ENCODE measurements at places on chromosomes 16 and 17.

DNA sequence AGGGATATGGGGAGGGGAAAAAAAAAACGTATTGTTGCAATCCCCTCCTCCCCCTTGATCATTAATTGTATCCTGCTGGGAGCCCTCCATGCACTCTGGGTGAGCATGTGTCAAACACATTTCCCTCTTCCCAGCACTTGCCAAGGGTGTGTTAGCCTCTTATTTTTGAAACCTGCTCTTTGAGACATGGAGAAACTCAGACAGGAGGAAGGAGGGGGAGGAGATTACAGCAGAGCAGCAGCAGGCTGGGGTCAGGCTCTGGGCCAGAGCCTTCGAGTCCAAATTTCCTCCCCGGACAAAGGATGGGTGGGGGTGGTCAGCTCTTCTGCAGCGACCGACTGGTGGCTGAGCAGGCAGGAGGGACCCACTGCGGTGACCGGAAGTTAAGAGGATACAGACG is 64.7 kb downstream of the SOX9 start:
- DNase-seq = no peak
- H3K27ac ChIP-seq = no peak overlapping the region
- H3K4me1 ChIP-seq = no peaks in the 10 kb centered on the region

DNA sequence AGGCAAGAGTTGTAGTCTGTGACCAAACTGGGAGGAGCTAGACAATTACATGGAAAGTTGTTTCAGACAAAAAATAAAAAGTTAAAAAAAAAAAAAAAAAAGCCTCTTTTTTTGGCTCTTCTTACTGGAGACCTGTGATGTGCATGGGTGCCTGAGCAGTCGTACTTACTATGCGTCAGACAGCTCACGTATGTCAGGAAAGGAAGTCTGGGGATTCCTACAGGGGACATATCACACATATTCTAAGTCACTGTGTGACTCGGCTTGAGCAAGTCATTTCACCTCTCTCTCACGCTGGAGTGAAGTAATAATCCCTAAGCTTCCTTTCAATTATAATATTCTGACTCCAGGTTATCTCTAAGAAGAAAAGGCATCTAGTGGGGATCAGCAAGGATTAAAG is 6.0 kb downstream of the SLFN14 start:
- no peak overlapping the region for H3K27ac ChIP-seq
- H3K27me3 ChIP-seq = no peaks in the 10 kb centered on the region
- H3K36me3 ChIP-seq = no peaks in the 10 kb centered on the region
- H3K4me1 ChIP-seq = no peaks in the 10 kb centered on the region
- no peak overlapping the region for H3K4me3 ChIP-seq

DNA sequence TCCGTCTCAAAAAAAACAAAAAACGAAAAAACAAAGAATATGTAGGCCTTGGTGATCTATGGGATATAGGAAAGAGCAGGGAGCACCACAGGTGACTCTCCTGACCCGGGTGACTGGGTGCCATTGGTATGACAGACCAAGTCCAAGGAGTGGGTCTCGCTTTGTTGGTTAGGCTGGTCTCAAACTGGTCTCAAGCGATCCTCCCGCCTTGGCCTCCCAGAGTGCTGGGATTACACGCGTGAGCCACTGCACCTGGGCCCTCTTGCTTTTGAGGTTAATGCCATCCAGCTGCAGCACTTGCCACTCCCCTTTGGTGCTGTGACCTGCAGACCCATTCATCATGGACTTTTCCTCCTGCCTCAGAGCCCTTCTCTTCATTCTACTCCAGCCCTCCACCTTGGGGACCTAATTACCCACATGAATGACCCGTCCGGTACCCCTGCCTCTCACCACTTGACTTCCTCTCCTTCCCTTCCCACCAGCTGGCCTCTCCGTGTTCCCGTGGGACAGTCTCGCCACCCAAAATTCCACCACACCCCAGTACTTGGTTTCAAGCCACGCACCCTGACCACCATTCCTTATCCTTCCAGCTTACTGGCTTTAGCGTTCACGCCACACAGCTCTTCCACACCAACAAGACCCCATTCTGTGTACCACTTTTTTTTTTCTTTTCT is 3.2 kb upstream of the UBE2G1 start:
- H3K27ac ChIP-seq = no peak overlapping the region
- no peaks in the 10 kb centered on the region for H3K36me3 ChIP-seq
- H3K27me3 ChIP-seq = no peaks in the 10 kb centered on the region
- no peaks in the 10 kb centered on the region for H3K4me1 ChIP-seq
- no peak overlapping the region for H3K4me3 ChIP-seq

GRCh38 chr16:84119368-84119767 is 2.6 kb upstream of the MBTPS1 start:
- DNase-seq = no peak
- no peaks in the 10 kb centered on the region for H3K36me3 ChIP-seq

DNA sequence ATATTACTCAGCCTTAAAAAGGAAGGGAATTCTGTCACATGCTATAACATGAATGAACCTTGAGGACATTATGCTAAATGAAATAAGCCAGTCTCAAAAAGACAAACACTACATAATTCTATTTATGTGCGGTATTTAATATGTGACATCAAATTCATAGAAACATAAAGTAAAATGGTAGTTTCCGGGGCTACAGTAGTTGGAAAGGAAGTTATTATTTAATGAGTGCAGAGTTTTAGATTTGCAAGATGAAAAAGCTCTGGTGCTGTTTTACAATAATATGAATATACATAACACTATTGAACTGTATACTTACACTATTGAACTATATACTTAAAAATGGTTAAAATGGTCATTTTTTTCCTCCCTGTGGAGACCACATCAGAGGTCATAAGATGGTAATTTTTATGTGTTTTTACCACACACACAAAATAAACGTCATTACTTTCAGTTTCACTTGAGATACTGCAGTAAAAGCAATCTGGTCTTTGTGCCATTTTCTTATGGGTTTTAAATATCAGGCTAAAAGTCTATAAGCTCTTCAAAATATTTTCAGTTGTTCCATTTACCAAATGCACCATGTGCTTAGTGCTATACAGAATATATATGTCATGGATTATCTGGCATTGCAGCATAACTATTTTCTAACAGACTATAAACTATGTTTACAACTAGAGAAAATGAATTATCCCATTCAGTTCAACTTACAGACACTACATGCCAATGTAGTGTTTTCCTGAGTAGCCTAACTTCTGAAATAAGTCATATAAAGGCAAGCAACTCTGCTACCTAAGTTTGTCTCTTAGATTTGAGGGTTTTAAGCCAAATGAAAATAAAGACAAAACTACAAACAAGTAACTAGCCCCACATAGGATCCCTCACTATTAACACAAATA is 90.9 kb downstream of the SPAG9 start:
- no peaks in the 10 kb centered on the region for H3K4me1 ChIP-seq
- H3K36me3 ChIP-seq = no peaks in the 10 kb centered on the region
- H3K27ac ChIP-seq = peak overlapping the region; percentile 60
- no peak for DNase-seq
- no peak overlapping the region for H3K4me3 ChIP-seq

- no peaks in the 10 kb centered on the region for H3K36me3 ChIP-seq
- no peak overlapping the region for H3K4me3 ChIP-seq
- H3K27me3 ChIP-seq = no peaks in the 10 kb centered on the region
- no peak overlapping the region for H3K27ac ChIP-seq
- DNase-seq = peak; percentile 56
Measured at GRCh38 chr16:71542377-71542776, 16.2 kb downstream of the CHST4 start.

- no peak overlapping the region for H3K27ac ChIP-seq
- peaks cover 28% of the 10 kb centered on the region for H3K4me1 ChIP-seq
- H3K4me3 ChIP-seq = no peak overlapping the region
- H3K36me3 ChIP-seq = peaks cover 2% of the 10 kb centered on the region
- no peaks in the 10 kb centered on the region for H3K27me3 ChIP-seq
- no peak for DNase-seq
Measured at GRCh38 chr16:85911251-85911930, 12.4 kb downstream of the IRF8 start.

- peaks cover 48% of the 10 kb centered on the region for H3K4me1 ChIP-seq
- no peaks in the 10 kb centered on the region for H3K36me3 ChIP-seq
- no peak for DNase-seq
Measured at GRCh38 chr16:15440852-15441251, 6.5 kb downstream of the BMERB1 start.
